D341Med (cell line): ENCODE measurements at places on chromosomes 4 and X.

DNA sequence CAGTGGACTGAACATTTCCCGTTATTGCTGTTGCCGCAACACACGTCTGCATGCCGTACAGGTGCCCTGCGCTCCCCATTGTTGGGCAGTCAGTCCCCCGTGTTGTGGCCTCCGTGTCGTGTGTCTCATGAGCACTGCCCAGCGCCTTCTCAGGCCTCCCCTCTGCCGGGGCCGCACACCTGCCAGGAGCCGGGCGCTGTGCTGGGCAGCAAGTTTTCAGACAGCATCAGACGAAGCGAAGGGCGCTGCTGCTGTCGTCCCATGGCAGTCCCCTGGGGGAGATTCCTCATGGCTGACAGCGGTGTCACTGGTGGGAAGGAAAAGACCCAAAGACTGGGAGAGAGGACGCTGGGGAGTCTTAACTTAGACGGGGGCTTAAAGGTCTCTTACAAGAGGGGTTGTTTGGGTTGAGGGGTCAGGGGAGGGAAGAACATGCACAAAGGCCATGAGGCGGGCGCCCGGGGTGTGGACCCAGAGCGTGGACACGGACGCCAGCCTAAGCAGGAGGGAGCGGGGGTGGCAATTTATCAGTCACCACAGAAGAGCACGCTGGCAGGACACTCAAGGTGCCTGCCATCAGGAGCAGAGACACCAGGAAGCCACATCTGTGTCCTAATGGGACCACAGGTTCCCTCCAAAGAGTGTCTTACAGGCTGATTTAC, 47.3 kb downstream of the RGS12 start:
- DNase-seq = no peak

GRCh38 chr4:8917321-8917811, 45.7 kb upstream of the HMX1 start:
- DNase-seq = no peak

- DNase-seq = no peak
Measured at GRCh38 chr4:15873117-15873516, 65.4 kb downstream of the FGFBP1 start.

DNA sequence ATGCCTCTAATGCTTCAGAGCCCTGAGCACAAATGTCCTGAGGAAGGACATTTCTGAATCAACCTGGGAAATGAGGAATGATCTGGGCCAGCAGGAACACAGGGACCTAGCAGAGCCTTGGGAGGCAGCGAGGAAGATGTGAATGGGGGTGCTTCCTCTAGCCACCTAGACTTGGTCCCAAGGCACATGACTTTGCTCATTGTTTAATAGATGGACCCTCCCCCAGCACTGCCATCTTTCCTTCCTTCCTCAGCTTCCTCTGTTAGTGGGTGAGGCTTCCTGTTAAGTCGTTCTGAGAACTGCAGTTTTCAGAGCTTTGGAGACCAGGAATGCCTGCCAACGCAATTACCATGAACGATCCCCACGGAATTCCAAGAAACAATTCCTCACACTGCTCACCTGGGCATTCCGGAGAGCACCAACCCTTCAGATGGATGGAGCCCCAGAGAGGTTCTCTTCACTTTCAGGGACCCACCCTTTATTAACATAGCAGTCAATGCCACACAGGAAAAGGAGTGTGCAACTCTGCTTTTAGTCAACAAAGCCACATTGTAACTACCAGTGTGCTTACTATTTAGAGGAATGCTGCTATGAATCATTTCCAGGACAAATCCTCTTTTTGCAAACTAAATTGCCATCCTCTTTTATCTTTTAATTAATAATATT, 48.5 kb upstream of the STIM2 start:
- DNase-seq = no peak

DNA sequence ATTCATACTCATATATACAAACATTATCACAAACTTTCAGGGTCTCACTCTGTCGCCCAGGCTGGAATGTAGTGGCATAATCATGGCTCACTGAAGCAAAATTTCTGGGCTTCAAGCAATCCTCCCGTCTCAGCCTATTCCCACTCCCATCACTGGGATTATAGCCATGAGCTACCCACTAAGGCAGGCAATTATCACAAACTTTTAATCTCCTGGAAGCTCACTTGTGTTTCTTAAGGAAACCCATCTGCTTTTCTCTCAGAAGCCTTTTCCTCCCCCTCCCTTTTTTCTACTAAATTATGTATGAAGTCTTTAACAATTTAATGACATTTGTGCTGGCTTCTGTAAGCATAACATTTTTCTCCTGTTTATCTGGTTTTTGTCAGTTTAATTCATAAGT, 170.5 kb downstream of the AREG start:
- DNase-seq = peak; percentile 51

GRCh38 chr4:174423257-174423944, 98.9 kb downstream of the HPGD start:
- DNase-seq = no peak

- no peak for DNase-seq
Measured at GRCh38 chr4:13289391-13289790, 194.7 kb downstream of the RAB28 start.

- DNase-seq = no peak
Measured at GRCh38 chr4:139188648-139189416, 11.8 kb upstream of the ELF2 start.

GRCh38 chr4:66842026-66842723, 703.1 kb downstream of the CENPC start:
- peak; percentile 40 for DNase-seq

DNA sequence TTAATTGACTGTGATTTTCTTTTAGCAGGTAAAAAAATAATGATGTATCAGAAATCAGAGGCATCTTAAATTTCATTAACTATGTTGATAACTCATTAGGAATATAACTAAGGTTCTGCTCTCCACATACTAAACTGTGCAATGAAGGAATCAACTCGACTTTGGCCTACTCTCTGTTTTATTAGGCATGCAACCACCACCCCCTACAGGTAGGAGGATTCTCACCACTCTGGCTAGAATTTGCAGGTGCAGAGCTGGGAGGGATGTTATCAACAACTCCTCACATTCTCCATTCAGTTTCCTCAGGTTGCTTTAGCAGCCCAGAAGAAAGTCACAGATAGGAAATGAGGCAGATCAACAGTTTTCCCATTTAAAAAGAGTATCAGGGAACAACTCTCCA, 160.1 kb downstream of the COX18 start:
- peak; percentile 48 for DNase-seq

DNA sequence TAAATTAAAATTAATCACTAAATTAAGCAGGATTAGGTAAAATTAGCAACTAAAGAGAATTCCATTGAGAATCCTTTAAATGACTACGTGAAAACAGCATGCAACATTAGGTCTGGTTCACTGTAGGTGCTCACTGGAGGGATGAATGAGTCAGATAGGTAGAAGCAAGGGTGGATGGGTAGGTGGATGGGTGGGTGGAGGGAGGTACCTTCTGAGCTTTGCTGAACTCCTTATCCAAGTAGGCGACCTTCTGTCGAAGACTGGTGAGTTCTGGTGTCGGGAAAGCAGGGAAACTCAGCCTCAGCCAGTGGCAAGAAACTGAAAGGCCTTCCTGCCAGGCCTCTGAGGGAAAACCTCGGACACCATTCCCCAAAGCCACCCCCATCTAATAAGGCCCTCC, 3.0 kb downstream of the GRIPAP1 start:
- no peak for DNase-seq

DNA sequence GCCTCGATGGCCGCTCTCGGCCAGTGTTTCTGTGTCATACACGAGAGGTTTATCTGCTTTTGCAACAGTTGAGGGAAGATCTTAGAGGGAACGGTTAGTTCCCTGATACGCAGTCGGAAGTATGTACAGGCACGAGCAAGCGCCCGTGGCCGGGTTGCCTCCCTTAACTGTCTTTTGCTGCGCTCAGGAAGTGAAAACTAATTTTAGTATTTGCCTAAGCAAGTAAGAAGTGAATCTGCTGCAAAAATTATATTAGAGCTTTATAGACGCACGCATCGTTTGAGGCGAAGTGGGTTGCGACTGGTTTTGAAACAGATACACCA, 695 bp downstream of the MTM1 start:
- DNase-seq = no peak

- no peak for DNase-seq
Measured at GRCh38 chrX:71533516-71533850, 579 bp downstream of the OGT start.

DNA sequence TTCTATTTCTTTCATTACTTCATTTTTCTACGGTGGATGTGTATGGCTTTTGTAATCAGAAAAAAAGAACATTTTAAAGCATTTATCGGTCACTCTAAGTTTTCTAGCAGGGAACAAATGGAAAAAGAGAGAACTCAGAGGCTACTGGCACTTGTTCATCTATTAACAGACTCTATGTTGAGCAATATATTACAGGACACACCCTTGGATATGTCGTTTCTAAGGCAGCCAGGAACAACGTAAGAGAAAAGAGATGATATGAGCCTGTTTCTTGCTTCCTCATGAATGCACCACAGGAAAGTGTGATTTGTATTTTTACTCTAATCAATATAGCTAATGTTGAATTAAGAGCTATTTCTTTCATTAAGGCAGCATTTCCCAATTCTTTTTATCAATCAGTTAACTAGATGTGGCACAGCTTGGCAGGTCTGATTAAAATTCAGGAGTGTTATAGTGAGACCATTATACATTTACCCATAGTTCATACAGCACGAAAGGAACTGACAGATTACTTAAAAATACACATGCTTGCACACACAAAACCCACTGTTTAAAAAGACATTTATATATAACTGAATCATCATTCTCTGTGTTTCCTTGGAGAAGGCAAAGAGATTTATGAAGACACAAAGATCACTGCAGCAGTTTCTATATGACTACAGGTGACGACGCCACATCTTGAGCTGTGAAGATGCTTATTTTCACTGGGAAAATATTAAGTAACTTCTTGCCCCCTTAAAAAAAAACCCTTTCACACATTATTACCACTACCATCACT, 13.0 kb downstream of the RAB9B start:
- DNase-seq = no peak

GRCh38 chr4:41079881-41080560, 134.3 kb downstream of the APBB2 start:
- no peak for DNase-seq

GRCh38 chrX:110951472-110952269, 144.3 kb upstream of the PAK3 start:
- no peak for DNase-seq

DNA sequence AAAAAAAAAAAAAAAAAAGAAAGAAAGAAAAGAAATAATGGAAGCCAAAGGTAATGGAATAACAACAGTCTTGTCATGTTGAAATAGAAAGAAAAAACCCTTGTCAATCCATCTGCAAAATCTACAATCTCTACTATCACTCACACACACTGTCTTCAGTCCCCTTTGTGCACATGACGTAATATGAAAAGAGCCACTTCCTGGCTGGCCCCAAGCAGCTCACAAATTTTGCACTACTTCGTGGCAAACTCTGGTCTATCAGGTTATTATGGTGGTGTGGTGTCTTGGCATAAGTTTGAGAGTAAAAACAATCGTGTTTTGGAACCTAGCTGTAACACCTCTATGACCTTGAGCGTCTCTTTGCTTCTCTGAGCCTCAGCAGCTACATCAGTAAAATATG, 8.3 kb upstream of the AFAP1 start:
- no peak for DNase-seq

GRCh38 chr4:140740906-140741670, 15.1 kb downstream of the TBC1D9 start:
- DNase-seq = no peak

DNA sequence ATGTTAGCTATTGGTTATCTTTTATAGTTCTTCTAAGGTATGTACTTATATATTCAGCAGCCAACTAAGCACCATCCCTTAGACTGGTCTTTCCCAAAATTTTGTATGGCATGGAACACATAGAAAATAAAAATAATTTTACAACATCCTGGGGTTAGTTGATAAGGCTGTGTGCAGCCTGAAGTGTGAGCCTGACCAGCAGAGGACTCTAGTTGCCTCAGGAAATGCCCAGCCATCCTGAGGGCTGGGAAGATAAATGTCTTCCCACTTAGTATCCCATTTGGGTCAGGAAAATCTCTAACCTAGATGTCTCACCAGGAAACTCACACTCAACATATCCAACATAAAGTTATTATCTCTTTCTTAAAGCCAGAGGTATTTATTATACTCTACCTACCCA, 251.4 kb upstream of the POF1B start:
- DNase-seq = no peak

- no peak for DNase-seq
Measured at GRCh38 chr4:48295116-48295515, 25.5 kb upstream of the TEC start.

DNA sequence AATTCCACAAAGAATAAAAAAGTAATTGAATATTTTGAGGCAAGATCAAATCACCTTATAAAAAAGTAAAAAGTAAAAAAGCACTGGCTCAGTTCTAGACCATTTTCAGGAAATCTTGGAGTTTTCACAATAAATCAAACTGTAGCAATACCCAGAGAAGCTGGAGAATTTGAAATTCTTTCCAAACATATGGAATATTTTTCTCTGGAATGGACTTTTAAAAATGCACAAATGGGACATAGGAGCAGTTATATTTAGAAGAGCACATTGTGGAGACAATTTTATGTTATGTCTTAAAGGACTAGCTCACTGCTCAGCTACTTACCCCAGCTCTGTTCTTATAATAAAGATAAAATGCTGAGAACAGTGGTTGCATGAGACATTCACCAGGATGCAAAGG, 211.9 kb upstream of the KIT start:
- DNase-seq = no peak

DNA sequence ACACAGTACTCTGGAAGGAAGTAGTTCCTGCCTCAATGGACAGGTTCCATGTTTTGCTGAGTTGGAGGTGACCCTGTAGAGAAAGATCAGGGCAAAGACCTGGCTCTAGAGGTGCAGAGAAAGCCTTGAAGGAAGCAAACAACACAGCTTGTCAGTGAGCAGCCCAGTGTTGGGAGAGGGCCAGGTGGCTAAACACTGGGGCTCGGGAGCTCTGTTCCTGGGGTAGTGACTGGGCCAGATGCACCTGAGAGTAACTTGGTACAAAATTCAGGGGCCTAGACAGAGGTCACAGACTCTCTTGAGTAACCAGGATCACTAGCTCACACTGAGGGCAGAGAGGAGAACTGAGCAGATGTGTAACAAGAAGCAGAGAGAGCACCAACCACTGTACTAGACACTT, 138.4 kb upstream of the NALF2 start:
- no peak for DNase-seq

- no peak for DNase-seq
Measured at GRCh38 chrX:2707334-2707760, 16.3 kb downstream of the CD99 start.

- DNase-seq = no peak
Measured at GRCh38 chr4:181140037-181140603, 1103.1 kb upstream of the TENM3 start.

- no peak for DNase-seq
Measured at GRCh38 chr4:38415682-38416081, 248.3 kb upstream of the KLF3 start.

DNA sequence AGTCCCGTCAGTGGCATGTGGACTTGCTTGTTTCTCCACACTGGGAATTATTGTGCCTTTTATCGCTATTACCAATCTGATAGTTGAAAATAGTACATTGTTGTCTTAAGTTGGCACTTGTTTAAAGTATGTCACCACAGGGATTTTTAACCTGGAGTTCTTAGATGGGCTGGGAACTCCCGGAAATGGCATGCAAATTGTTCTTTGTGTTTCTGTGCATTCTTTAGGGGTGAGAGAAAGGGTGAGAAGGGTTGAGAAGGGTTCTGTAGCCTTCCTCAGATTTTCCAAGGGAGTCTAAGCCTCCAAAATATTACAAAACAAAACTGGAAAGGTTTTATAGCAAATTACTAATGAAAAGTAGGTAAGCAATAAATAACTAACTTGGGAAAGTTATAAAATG, 176.9 kb downstream of the ZIC3 start:
- DNase-seq = no peak

- DNase-seq = peak; percentile 51
Measured at GRCh38 chr4:111778543-111778942, 366.7 kb upstream of the FAM241A start.
